ENCODE measurements at places on chromosomes 4 and X.
A peak's percentile ranks its signal among the peaks of the same experiment; 100 is the strongest.

- no peak for DNase-seq
Measured at GRCh38 chr4:122100508-122100907, 51.6 kb upstream of the BLTP1 start.

- no peak for DNase-seq
Measured at GRCh38 chr4:148152868-148153625, 289.2 kb downstream of the NR3C2 start.

DNA sequence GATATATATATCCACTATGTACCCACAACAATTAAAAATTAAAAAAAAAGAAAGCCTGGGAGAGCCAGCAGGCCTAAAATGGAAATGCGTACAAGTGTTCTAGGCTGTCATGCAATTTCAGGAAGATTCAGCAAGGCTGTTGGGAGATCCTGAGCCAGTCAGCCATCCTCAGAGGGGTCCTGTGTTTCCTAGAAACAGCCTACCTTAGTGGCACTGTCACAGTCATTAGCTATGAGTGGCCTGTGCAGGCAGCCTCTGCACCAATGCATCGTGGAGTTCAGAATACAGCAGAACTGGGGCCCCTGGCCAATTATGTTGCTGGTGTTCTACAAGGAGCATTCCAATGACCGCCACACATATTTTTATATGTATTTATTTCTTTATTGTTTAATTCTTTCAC lies 21.0 kb upstream of the USP53 start:
- DNase-seq: no peak

DNA sequence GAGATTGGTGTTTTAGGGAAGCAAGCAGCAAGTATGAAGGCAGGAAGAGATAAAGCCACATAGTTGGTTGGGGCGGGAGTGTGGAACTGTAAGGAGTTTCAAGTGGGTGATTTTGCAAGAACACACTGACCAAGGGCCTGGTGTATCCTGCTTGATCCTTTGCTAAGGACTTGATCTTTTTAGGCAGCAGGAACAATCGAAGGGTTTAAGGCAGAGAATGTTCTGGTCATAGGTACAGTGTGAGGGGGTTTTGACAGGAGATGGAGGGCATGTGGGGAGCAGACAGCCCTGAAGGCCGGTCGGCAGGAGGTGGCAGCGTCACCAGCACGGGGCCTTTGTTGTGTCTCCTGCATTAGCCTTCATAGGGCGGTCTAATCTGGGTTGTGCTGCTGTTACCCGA lies 54.7 kb downstream of the FAM193A start:
- DNase-seq: no peak

- DNase-seq: no peak
Measured at GRCh38 chr4:34043131-34043530, 2201.2 kb downstream of the ARAP2 start.

DNA sequence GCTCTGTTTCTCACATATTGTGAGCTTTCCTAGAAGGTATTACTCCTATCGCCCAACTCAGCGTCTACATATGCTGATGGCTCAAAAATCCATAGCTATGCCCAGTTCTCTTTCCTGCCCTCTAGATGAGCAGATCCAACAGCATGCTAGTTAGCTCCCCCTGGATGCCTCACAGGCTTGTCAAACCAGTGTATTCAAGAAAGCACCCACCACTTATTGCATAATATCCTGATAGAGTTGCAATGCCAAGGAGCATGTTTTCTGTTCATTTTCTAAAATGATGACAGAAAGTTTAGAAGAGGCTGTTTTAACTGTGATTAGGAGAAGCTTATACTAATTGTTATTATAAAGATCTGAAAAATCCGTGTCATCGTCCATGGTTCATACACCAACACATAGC lies 1.9 kb upstream of the PACRGL start:
- peak; percentile 60 for DNase-seq

GRCh38 chrX:40097504-40098263 lies at the start of gene BCOR:
BCOR (minus strand) TSS chrX:40097958; CDS start chrX:40077929, 20,029 bp downstream.
- no peak for DNase-seq

GRCh38 chr4:98507299-98507698 lies 151.1 kb downstream of the TSPAN5 start:
- no peak for DNase-seq

DNA sequence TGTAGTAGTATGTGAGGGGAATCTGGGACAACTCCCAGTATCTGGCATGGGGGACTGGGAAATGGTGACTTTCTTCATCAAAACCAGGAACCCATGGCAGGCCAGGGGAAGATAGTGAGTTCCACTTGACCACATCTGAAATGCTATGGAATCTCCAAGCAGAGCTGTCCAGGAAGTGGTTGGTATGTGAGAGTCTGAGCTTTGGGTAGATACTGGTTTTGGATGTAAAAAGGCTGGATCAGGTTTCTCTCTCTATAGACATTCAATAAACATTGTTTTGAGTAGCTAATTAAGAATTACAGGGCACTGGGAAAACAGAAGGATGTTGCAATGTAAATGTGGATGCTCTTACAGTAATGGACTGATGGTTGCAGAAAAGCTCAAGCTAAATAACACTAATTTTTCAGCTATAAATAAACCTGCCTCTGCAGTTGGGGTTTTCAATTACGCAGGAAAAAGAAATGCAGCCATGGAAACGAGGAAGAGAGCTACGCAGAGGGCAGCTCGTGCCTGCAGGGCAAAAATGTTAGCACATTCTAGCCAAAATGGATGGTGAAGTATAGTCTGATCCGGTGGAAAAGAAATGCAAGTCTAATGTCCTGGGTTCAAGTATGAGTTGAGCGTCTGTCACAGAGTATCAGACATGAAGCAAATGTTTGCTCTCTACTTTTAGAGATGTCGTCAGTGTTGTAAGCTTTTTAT lies 13.4 kb upstream of the CHRNA9 start:
- peak; percentile 53 for DNase-seq

DNA sequence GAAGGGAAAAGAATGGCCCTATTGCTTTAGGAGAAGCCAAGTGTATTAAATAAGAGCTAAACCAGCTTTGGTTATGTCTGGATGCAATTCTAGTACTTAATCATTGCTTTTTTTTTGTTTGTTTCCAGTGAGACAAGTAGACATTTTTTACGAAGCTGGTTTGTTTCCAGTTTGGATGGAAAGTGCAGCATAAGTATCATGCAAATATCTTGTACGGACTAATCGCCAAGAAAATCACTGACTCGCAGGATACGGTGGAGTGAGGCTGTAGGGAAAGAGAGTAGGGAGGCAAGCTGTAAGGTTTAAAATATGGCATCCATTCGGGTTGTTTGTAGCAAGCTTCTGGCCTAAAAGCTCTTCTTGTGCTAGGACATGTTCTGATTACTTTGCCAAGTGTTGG lies 64.8 kb downstream of the HPGD start:
- no peak for DNase-seq

DNA sequence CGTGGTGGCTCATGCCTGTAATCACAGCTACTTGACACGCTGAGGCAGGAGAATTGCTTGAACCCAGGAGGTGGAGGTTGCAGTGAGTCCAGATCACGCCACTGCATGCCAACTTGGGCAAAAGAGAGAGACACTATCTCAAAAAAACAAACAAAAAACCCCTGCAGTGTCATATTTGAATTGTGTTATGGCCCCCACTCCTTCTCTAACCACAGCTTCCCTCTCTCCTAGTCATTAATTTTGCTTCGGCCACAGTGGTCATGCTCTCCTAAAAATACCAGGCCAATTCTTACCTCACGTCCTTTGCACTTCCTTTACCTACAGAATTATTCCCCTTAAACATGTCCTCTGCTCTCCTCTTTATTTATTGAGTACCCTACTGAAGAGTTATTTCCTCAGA lies 206.1 kb downstream of the PPP3CA start:
- DNase-seq: no peak

DNA sequence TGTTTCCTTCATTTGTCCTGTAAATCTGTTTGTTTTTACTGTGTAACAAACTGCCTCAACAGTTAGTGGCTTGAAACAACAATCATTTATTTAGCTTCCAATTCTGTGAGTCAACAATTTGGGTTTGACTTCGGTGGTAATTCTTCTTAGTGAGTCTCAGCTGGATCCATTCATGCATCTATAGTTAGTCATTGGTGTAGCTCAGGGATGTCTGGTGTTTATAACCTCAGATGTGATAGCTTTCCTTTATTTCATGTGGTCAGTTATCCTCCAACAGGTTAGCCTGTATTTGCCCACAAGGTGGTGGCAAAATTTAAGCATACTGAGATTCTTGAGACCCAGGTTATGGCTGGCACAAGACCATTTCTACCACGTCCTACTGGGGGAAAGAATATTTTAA lies 1267.2 kb downstream of the RAPGEF2 start:
- peak; percentile 15 for DNase-seq

DNA sequence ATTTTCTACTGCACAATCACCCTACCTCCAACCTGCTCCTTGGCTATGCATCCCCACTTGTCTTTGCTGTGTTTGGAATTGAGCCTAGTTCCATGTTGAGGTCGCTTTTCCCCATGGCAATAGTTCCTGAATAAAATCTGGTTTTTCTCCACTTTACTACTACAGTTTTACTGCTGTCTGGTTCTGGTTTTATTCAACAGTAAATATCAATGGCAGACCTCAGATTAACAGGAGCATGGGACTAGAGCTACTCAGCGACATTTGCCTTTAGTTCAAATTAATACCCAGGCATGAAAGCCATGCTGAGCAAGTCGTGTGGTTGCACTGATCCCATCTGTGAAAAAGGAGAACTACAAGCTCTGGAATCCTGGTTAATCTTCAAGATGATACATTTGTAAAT lies 460.3 kb downstream of the GRXCR1 start:
- DNase-seq: no peak

GRCh38 chr4:153115322-153116290 lies 88.6 kb upstream of the TRIM2 start:
- peak; percentile 88 for DNase-seq

DNA sequence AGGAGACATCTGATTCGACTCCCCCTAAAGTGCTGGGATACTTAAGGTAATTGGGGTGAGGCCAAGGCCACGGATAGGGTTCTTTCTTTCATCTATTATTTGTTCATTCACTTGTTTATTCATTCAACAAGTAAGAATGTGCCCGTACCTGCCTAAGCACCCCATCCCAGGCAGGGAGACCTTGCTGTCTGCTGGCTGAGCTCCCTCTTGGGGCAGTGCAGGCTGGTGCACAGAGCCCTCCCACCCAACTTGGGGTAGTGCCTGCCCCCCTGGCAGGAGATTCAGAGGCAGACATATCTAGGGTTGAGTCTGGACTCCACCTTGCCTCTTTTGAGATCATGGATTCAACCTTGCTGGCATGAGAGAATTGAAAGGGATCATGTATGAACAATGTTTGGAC lies 95.7 kb downstream of the DRD5 start:
- no peak for DNase-seq

GRCh38 chrX:52979993-52980392 lies 21.7 kb upstream of the FAM156A start:
- DNase-seq: no peak

GRCh38 chr4:183141997-183142396 lies 42.9 kb downstream of the WWC2 start:
- DNase-seq: no peak

DNA sequence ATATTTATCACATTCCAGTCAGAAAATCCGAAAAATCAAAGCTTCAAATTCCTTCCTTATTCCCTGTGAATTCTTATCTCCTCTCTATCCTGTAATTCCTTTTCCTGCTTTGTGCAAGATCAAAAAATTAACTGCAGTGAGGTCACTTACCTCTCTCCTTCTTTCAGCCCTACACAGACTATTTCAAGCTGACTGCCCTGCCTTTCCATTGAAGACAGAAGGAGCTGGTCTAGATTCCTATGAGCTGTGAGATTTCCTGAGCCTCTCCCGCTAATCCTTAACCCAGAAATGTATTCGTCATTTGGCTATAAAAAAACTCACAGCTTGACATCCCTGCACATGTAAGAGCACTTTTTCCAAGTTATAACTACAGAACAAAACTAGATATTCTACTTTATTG lies 26.6 kb downstream of the TRIML2 start:
- DNase-seq: no peak

DNA sequence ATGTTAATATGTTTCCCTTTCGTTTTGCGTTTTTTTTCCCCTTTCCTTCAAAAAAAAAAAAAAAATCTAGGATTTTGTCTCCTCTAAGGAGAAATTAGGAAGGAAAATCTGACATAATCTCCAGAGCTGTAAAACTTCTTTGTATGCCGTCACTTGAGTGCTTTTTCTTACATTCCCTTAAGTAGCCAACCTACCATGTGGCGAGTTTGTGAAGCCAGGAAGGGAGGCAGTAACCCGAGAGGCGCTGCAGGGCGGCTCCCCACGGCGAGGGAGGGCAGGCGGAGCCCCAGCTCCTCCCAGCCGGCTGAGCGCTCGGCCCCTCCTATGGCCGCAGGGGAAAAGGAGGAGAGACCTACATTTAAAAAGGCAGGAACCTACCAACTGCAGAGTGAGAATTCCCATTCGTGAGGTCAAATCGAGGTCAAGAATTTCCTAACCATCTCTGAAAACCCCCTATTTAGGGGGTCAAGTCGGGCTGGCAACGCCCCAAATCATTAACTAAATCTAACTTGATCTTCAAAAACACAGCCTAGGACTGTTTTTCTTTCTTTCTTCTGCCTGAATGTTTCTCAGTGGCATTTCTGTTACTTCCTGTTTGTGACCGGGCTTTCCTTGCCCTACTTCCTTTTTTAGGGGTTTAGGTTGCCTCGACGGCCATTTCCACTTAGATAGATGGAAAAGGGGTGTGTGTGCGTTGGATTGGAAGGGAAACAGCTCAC lies 345.1 kb upstream of the KLF3 start:
- DNase-seq: peak; percentile 87

GRCh38 chrX:1391370-1391706 lies 575 bp downstream of the SLC25A6 start:
- peak; percentile 52 for DNase-seq
